Myocyte (in vitro differentiated cells): ENCODE measurements at places on chromosomes 3 and 15. TPM values are rescaled to one million over a fixed set of nuclear protein-coding genes. Genes with fewer than 3 reads are reported as not detected.

- no peak for DNase-seq
These were observed 9.2 kb upstream of the UBE2E1 start for GRCh38 chr3:23796518-23796917.

GRCh38 chr3:126102530-126102951 is 18.6 kb upstream of the SLC41A3 start:
- DNase-seq: peak; percentile 73

GRCh38 chr15:67076147-67076843 is 10.9 kb downstream of the SMAD3 start:
- peak; percentile 63 for DNase-seq

DNA sequence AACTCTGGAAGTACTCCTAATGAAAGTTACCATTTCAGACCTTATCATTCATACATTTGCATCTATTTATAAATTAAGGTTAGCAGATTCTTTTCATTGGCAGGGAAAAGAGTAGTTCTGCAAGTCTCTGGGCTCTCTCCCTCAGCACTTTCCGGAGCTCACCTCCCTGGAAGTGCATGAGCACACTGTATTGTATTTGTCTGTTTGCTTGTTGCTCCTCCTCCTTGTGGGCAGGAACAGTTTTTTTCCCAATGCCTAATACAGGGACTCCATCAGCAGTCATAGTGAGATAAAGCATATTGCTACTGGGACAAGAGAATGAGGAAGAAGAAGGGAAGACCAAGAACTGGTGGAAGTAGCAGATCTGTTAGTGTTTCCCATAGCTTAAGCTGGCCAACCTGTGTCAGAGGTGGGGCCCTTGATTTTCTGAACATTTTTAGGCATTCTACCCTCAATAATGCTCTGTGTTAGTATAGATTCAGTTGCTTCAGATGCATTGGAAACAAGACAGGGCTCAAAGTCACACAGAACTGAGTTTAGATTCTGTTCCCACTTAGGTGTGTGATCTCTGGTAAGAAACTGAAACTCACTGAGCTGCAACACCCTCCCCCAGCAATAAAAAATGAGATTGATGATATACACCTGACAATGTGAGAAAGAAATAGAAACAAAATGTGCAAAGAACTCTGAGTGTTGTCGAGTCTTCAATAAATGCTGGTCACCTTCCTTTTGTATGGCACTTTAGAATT is 407.8 kb downstream of the TUSC7 start:
- DNase-seq: no peak

GRCh38 chr15:94250801-94251200 is 19.4 kb downstream of the MCTP2 start:
- no peak for DNase-seq

GRCh38 chr3:185764163-185764979 is 60.5 kb downstream of the IGF2BP2 start:
- peak; percentile 52 for DNase-seq

DNA sequence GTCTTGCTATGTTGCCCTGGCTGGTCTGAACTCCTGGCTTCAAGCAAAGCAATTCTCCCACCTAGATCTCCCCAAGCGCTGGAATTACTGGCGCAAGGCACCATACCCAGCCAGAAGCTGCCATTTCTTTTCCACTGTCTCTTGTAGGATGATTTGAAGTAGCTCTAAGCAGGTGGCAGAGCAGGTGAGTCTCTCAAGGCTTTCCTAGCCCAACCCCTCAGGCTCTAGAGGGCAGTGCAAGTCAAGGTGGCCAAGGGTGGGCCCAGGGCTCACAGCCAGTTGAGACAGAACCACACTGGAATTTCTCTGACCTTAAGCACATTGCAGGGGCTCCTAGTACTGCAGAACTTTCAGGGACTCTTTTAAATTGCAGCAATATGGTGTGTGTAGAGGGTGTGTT is 15.6 kb upstream of the DAG1 start:
- DNase-seq: peak; percentile 66

DNA sequence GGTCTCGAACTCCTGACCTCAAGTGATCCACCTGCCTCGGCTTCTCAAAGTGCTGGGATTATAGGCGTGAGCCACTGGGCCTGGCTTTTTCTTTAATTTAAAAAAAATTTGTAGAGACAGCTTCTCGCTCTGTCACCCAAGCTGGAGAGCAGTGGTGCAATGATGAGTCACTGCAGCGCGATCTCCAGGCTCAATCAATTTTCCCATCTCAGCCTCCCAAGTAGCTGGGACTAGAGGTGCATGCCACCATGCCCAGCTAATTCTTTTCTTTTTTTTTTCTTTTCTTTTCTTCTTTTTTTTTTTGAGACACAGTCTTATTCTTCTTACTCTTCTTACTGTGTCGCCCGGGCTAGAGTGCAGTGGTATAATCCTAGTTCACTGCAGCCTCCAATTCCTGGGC is 19.8 kb downstream of the TUBGCP4 start:
- DNase-seq: no peak

GRCh38 chr3:99394831-99395778 is 243.3 kb upstream of the COL8A1 start:
- DNase-seq: no peak

GRCh38 chr3:10722911-10723310 is 93.1 kb upstream of the SLC6A11 start:
- DNase-seq: no peak

DNA sequence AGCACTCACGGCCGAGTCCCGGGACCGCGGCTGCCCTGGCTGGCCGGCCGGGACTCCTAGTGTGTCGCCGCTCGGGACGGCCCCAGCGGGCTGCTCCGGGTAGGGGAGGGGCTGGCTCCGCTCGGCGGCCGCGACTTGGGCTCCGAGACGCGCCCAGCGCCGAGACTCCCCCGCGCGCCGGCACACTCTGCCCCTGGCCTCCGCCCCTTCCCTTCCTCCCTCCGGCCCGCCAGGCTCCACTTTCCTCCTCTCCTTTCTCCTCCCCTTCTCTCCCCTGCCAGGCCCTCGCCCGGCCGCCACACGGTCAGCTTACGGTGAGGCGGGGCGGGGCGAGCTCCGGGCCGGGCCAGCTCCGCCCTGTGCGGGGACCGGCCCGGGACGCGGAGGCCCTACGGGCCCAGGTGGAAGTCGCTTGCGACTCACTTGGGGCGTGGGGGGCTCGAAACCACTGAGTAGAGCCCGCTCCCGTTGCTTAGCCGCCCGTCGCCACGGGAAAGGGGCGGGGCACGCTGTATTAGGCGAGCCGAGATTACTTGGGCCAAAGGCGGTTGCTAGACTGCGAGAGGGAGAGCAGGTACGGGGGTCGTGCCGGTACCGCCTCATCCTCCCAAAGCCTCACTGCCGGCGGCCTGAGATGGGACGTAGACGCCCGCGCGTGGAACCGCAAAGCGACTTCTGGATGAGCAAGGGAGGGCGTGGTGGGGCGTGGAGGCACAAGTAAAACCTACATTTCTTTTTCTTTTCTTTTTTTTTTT is at the start of gene ITGB5:
Gene ITGB5, minus strand, starts transcription at position 189 of the 755 bp plus-strand sequence. CDS start 365 bp downstream, outside the sequence.
- peak; percentile 87 for DNase-seq

GRCh38 chr3:43968465-43968864 is 273.2 kb upstream of the TOPAZ1 start:
- DNase-seq: no peak

DNA sequence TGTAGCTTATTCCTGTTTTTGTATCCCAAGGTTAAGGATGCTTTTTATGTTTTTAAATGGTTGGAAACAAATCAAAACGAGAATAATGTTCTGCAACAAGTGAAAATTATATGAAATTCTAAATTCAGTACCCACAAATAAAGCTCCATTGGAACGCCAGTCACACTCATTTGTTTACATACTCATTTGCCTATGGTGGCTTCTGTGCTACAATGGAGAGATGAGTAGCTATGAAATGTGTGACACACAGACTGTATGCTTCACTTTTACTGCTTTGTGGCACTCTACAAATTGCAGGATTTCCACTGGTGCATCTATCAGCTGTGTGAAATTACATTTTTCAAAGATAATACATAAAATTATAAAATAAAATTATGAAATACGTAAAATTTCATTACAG is 112.2 kb upstream of the TSPAN3 start:
- no peak for DNase-seq

GRCh38 chr3:3648988-3649679 is 150.1 kb upstream of the LRRN1 start:
- DNase-seq: no peak

- DNase-seq: peak; percentile 39
These were observed 31.6 kb downstream of the ARRDC4 start for GRCh38 chr15:97991972-97992541.

GRCh38 chr3:196611761-196612483 is 27.6 kb upstream of the NRROS start:
- DNase-seq: no peak

DNA sequence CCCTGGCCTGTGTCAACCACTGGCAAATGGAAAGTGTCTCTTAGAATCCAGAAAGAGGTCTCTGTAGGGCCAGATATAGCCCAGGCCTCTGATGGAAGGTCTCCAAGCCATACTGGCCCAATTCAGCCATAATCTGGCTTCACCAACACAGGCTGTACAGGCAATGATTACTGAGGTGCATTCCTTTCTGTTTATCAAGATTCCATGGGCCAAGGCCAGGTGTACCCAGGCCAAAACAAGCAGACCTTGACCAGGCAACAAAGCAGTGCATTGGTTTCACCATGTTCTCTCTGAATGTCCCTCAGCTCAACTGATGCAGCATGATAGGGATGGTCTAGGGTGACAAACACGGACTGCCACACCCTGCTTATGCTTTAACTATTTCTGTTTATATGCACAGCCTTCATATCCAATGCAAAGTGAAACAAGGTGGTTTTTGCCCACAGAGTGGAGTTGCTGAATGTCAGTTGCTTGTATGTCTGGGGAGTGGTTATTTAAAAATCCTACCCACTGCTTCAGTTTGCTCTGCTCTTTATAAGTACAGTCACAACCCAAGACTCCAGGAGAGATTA is 25.2 kb downstream of the CCNL1 start:
- peak; percentile 79 for DNase-seq

GRCh38 chr3:212432-212831 is 15.9 kb downstream of the CHL1 start:
- no peak for DNase-seq

The AADACL2 gene
- not detected in 2 replicates for total RNA-seq

The PRR23C gene
- not detected in 2 replicates for total RNA-seq

The ETV5 gene
- total RNA-seq: 59.9 and 131 TPM in 2 replicates

The GREM1 gene
- 63.1 and 82.8 TPM in 2 replicates for total RNA-seq

The GOLGA8S gene
- total RNA-seq: not detected in 2 replicates

The ALG1L2 gene
- total RNA-seq: not detected in 2 replicates

The THAP10 gene
- total RNA-seq: 1.8 and 2.7 TPM in 2 replicates

The GYG1 gene
- 41.0 and 76.3 TPM in 2 replicates for total RNA-seq

The MAN2C1 gene
- 123 and 140 TPM in 2 replicates for total RNA-seq

The CDHR4 gene
- 0.19 TPM in 1 of 2 replicates, not detected in the other for total RNA-seq
